ENCODE measurements at places on chromosomes 2 and 18. TPM values are rescaled to one million over a fixed set of nuclear protein-coding genes. Genes with fewer than 3 reads are reported as not detected.

DNA sequence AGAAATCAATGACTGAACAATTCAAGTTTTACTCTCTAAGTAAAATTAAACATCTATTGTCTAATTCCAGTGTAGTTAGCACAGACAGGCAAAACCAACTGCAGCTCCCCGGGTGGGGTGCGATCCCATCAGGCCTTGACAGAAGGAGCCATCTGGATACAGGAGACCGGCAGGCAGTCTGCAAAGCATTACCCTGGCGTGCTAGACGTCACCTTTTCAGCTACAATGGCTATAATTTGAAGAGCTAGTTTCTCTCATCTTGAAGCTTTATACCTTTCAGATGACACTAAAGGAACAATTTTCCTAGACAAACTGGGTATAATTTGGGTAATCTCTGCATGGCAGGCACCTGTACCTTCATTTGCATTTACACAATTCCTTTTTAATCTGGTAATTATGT, 761.5 kb upstream of the SOX11 start:
- no peaks in the 10 kb centered on the region for H3K27me3 ChIP-seq
- H3K4me3 ChIP-seq: no peak overlapping the region
- DNase-seq: no peak
- no peaks in the 10 kb centered on the region for H3K36me3 ChIP-seq
- no peaks in the 10 kb centered on the region for H3K4me1 ChIP-seq
- no peak overlapping the region for H3K27ac ChIP-seq

DNA sequence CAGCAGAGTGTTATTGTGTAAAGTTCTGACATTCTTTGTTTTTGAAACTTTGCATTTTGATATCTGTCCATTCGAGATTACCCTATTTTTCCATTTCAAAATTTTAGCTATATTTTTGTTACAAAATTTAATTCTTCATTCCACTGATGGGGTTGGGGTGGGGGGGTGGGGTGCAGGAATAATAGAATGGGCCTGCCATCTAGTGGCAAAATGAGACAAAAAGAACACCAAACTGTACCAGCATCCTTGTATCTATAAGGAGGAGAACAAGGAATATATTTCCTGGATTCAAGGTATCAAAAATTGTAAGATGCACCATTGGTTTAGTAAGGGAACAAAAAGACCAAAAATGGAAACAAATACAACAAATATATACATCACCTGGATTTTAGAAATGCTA, 27.9 kb upstream of the TTR start:
- no peaks in the 10 kb centered on the region for H3K36me3 ChIP-seq
- H3K27me3 ChIP-seq: no peaks in the 10 kb centered on the region
- H3K27ac ChIP-seq: no peak overlapping the region
- DNase-seq: no peak
- H3K4me3 ChIP-seq: no peak overlapping the region

DNA sequence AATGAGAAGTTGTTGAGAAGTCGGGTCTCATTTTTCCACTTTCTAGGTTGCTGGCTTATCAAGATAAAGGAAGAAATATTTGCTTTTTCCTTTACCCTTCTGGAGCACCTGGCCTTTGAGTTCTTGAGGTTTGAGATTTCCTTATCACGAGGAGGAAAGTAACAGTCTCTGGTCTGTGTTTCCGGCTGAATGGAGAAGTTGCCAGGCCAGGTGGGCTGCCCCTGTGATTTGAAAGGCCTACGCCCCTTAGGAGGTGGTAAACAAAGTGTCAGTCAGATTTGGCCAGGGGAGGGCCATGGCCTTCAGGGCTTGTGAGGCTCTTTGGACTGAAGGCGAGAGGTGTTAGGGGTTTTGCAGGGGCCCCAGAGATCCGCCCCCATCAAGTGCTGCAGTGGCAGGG, 156.7 kb upstream of the HAAO start:
- H3K4me3 ChIP-seq: no peak overlapping the region
- H3K27me3 ChIP-seq: no peaks in the 10 kb centered on the region
- no peaks in the 10 kb centered on the region for H3K4me1 ChIP-seq
- H3K36me3 ChIP-seq: no peaks in the 10 kb centered on the region
- DNase-seq: no peak
- no peak overlapping the region for H3K27ac ChIP-seq

DNA sequence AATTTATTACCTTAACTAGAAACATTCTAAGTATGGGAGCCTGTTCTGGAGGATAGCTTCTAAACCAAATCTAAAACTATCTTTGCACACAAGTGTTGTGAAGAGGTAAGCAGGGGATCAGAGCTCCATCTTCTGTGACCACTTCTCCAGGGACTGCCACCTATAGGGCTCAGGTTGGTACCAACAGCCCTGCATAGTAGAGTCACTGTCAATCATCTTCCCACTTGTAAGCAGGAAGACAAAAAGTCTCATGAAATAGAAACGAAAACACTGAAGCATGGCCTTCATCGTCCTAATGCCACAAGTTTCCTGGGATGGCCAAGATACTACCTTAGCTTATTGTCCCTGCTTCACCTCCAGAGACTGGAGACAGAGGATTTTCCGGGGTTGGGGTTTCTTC, 43.8 kb downstream of the KANSL3 start:
- peaks cover 35% of the 10 kb centered on the region for H3K36me3 ChIP-seq
- H3K4me3 ChIP-seq: no peak overlapping the region
- DNase-seq: no peak
- H3K27me3 ChIP-seq: no peaks in the 10 kb centered on the region
- H3K4me1 ChIP-seq: no peaks in the 10 kb centered on the region

The FOXI3 gene
- not detected for total RNA-seq
